Cerebellum (tissue), 4 donors: ENCODE measurements at places on chromosomes 4 and X.

DNA sequence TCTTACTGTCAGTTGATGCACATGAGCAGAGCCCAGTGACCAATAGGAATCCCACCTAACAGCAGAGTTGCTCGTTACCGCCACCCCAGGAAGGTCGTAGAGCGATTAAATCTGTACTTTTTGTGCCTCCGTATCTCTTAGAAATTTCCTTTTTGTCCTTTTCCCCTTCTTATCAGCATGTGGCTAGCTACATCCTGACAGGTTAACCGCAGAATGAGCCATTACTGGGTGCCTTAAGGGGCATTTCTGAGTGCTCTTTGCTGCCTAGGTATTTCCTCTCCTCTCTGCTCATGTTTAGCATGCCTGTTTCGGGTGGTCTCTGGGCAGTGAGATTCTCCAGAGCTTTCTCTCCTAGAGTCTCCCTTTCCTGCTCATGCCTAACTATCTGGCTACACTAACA, 530.5 kb downstream of the FAM133A start:
- DNase-seq: no peak

GRCh38 chrX:30875957-30876356, 13.1 kb downstream of the TAB3 start:
- DNase-seq: no peak

DNA sequence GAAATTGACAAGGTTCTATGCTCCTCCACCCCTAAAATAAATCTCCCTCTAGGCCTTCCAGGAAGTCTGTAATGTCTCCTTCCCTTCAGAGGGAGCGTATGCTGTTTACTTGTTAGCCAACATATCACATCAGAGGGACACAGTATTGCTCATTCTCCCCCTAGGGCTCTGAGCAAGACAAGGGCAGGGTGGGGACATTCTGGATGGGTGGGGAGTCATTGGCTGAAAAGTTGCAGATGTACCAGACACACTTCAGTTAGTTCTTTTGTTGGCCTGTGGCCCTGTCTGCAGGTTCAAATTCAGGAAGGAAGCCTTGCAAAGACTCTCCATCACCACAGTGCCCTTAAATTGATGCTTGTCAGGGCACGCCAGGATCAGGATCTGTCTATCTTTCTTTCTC, 106.3 kb upstream of the TEX13D start:
- DNase-seq: no peak

GRCh38 chrX:19064175-19064574, 58.1 kb downstream of the ADGRG2 start:
- DNase-seq: no peak

GRCh38 chr4:75598390-75598789, 31.9 kb downstream of the CDKL2 start:
- DNase-seq: no peak

DNA sequence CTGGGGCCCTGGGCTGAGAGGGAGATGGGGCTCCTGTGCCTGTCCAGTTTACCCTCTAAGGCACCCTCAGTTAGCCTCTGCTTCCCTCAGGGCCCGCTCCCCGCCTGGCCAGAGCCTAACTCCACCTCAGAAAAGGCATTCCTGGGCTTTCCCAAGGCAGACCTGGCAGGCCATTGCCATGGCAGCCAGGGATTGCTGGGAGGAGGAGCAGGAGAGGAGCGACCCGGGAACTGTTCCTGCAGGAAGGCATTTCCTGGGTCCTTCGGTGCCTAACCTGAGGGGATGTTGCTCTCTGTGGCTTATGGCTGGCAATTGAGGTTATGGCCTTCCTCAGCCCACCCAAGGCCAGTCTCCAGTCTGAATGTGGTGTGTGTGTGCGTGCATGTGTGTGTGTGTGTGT, 131.3 kb downstream of the PJA1 start:
- DNase-seq: no peak

GRCh38 chrX:2583194-2584162, 82.7 kb upstream of the DHRSX start:
- DNase-seq: no peak

DNA sequence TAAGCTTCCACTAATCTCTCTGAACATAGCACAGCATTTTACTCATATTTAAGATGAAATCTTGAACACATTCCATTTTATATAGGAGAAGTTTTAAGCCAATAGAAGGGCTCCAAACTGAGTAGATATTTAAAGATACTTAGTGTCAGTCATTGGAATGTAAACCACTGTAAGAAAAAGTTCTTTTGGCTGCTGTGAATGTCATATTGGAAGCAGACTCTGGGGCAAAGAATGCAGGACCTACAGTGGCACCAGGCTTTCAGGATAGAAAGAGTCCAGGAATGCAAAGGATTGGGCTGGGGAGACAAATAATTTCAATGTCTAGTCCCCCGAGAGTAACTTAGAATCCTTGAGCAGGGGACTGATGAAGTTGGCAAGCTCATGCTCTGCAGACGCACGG, 1047.7 kb downstream of the STIM2 start:
- no peak for DNase-seq

DNA sequence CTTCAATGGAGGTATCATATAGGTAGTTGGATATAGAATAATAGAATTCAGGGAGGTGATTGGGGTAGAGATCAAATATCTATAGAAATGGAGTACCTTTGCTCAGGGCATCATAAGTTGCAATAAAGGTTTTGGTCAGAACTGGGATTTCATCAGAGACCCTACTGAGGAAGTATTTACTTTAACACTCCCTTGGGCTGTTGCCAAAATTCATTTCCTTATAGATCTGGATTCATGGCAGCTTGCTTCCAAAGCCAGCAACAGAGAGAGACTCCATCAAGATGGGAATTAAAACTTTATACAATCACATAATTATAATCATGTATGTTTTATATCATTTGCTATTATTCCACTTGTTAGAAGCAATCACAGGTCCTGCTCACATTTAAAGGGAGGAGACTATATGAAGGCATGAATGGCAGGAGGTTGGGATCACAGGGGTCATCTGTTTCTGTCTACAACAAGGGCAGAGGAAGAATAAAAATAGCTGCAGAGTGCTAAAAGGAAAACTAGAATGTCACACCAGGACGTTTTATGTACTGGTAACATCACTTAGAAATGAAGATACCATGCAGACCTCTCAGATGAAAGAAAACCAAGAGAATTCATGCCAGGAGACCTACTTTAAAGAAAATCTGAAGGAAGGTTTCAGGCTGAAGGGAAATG, 902.1 kb upstream of the LCORL start:
- no peak for DNase-seq

- no peak for DNase-seq
Observed at GRCh38 chrX:152853986-152854385, 23.1 kb downstream of the NSDHL start.

- no peak for DNase-seq
Observed at GRCh38 chrX:138711399-138712347, at the start of gene FGF13. FGF13 (minus strand) TSS chrX:138711717; CDS start chrX:138711003, 714 bp downstream.

GRCh38 chr4:110532901-110533589, 57.1 kb downstream of the ENPEP start:
- no peak for DNase-seq

GRCh38 chr4:26937567-26937966, 76.9 kb downstream of the STIM2 start:
- DNase-seq: no peak

DNA sequence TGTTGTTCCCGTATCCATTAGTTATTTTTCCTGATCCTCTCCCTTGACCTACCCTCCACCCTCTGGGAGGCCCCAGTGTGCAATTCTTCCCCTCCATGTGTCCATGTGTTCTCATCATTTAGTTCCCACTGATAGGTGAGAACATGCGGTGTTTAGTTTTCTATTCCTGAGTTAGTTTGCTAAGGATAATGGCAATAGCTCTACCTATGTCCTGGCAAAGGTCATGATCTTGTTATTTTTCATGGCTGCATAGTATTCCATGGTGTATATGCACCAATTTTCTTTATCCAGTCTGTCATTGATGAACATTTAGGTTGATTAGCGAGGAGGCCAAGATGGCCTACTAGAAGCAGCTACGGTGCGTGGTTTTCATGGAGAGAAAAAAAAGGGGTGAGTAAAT, 714.1 kb downstream of the STIM2 start:
- no peak for DNase-seq

DNA sequence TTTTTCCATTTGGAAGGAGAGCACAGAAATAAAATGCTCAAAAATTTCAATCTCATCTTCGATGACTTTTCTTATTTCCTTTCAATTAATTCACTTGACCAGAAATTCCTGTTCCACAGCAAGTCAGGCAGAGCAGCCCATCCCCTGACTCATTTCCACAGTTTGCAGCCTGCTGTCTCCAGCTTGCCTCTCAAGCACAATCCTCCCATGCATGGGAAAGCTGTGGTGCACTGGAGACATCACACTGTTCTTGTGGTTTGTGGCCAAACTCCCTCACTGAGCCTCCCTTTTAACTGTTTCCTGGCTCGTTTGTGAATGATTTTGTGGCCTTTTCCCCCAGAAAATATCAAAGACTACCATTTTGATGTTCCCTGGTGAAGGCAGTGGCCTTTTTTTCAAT, 114.0 kb upstream of the ENPEP start:
- DNase-seq: no peak

- DNase-seq: no peak
Observed at GRCh38 chrX:16469870-16470269, 180.1 kb upstream of the S100G start.

- DNase-seq: no peak
Observed at GRCh38 chr4:28479666-28480065, 1619.0 kb downstream of the STIM2 start.

DNA sequence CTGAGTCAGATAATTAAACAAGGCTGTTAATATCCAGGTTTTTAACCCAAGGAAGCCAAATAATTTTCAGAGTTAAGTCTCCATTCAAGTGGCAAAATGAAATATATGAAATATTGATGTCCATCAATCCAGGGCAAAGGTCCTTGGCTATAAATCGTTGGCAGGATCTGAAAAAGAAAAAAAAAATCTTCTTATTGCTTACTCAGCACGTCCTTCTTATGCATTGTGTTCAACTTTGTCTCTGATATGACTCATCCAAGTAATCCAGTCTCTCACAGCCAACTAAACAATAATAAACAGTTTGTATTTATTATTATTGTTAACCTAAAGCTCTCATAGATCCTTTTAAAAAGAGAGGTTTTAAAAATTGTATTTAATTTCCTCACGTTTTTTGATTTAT, 851.2 kb downstream of the ADGRL3 start:
- no peak for DNase-seq

DNA sequence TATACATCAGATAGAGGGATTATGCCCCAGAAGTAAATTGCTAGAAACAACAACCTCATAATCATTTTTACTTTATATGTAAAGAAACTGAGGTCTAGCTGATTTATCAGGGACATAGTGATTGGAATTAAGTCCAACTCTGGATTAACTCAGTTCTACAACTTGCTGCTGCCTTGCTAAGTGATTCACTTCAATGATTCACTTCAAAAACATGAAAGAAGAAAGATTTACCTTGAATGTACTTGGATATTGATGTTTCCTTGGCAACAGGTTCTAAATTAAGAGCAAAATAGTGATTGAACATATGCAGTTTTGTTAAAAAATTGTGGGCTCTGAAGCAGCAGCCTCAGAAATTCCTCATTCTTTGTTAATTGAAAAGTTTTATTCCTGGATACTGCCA, 99.8 kb upstream of the H2AZ1 start:
- DNase-seq: no peak
